ENCODE measurements at places on chromosomes 1 and 21.

GRCh38 chr1:173253046-173253445 is 45.9 kb upstream of the TNFSF4 start:
- DNase-seq: no peak

- no peak for DNase-seq
Observed at GRCh38 chr1:22819361-22819760, 108.7 kb downstream of the EPHB2 start.

DNA sequence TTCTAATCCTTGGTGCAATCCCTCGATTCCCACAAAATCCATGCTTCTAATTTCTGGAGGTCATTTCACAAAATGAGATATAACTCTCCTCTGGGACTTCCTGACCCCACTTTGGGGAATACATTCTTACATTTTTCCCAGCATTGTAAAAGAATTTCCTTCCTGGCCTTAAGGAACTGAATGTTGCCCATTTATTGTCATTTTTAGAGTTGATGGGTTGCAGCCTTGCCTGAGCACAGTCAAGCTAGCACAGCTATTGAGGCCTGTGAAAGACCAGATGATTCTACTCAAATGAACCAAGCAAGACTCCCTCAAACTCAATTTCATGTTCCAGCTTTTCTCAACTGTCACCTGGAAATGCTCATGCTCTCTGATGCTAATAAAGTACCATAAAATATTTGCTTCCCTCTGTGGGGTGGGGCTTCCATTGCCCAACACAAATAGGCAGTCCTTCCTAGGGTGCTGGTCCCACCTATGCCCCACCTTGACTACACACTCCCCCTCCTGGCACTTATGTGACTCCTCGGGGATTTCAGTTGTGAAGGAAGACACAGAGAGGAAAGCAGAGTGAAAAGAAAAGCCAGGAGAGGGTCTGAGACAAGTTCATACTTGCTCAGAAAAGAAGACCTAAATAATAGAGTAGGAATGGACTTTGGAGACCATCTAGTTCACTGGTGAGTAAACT is 24.0 kb upstream of the CDC7 start:
- DNase-seq: no peak

GRCh38 chr1:218755128-218755527 is 410.0 kb downstream of the TGFB2 start:
- DNase-seq: no peak

GRCh38 chr1:38489844-38490270 is 369.7 kb downstream of the RRAGC start:
- DNase-seq: peak; percentile 18

- DNase-seq: no peak
Observed at GRCh38 chr1:54548389-54549044, 489 bp downstream of the ACOT11 start.

GRCh38 chr1:234745844-234746797 is 136.1 kb upstream of the IRF2BP2 start:
- DNase-seq: no peak

DNA sequence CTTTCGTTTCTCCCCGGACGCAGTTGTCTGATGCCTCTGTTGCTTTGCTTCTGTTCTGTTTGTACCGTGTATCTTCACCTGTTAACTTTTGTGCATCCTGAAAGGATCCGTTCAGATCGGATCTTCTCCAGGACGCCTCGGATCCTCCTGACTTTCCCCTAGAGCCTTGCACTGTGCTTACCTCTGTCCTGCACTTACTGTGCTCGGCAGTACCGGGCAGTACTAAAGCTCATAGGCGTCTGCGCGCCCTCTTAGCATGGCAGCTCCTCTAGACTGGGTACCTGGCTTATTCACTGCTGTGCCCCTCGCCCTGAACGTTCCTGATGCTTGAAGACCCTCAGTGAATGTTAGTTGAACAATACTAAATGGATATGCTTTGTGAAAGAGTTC is 934 bp downstream of the SCP2 start:
- no peak for DNase-seq

- no peak for DNase-seq
Observed at GRCh38 chr1:204867666-204868339, 2.9 kb upstream of the NFASC start.

DNA sequence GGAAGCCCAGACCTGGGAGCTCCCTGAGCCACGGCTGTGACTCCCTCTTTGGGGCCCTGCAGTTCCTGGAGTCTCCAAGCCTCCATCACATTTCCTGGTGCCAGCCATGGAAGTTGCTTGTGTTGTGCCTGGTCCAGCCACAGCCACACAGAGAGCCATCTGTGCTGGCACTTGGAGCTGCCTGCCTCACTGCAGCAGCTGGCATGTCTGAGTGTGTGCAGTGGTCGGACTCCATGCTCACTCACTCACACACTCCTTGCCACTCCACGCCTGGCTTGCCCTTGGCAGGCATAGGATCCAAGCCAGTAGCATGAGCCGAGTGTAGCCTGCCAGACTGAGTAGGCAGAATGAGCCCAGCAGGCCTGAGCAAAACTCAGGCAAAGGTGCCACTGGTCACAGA is 516.3 kb upstream of the BEND5 start:
- DNase-seq: no peak

- DNase-seq: no peak
Observed at GRCh38 chr1:117026361-117026760, 24.8 kb downstream of the CD101 start.

- DNase-seq: no peak
Observed at GRCh38 chr1:111894497-111894896, 95.0 kb downstream of the KCND3 start.

DNA sequence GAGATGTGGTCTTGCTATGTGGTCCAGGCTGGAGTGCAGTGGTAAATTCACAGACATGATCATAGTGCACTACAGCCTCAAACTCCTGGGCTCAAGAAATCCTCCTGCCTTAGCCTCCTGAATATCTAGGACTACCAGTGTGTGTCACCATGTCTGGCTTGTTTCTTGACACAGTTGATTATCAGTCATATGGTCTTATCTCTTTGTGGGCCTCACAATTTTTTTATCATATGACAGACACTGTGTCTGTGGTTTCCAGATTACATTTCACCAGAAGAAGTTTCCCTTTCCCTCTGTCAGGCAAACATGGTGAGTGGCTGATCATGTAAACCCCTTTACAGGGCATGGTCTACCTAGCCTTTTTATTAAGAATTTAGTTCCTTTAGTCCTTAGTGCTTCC is 96.1 kb downstream of the HFM1 start:
- DNase-seq: no peak

GRCh38 chr1:98364544-98364943 is 297.0 kb upstream of the SNX7 start:
- DNase-seq: no peak

DNA sequence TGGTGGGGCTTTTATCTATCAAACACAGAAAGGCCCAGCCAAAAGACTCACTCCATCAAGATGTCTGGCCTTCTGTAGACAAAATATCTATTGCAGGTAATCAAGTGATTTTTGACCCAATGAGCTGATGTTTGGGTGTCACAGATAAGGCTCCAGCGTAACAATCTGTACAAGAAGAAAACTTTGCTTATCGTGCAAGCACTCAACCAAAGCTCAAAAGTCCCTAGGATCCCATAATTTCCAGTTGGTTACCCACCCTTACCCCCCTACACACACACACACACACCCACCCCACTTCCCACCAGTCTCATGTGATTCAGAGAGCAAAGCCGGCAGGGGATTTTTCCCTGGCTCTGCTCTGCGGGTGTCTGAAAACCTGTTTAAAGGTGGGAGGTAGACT is 5.8 kb downstream of the ITPKB start:
- DNase-seq: no peak

DNA sequence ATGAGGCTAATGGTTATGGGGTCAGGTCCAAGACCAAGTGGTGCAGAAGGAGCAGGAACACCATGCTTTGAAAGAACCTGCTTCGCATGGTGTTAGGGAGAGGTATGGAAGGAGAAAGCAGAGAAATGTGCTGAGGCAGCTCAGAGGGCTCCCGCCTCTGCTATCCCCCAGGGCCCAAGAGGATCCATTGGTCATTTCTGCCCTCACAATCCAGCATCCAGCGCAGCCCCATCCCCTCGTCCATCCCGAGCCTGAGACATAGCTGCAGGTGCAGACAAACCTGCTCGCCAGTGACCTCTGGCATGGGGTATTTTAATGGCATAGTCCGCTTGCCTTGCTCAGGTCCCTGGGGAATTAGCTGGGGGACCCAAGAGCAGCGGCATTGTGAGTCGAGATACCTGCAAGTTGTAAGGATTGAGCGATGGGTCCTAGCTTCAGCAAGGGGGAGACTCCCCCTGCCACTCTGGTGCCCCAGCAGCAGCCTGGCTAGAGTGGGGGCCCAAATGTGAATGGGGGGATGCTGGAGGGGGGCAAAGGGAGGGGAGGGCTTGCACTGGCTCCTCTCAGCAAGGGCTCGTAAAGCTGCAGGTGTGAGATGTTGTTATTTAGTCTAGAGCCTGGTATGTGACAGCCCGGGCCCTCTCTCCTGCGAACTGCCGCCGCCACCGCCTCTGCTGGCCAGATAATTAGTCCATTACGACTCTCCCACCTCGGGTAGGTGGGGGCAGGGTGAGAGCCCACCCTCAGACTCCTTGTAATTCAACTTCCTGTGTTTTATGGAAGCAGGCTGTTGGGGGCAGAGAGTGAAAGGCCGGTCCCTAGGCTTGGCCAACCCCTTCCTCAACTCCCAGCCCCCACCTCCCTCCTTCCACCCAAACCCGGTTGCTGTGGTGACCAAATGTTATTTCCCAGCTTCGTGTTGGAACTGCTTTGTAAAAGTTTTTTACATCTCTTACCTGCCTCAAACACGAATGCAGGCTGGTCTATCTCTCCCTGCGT is 118.8 kb downstream of the RNF220 start:
- DNase-seq: no peak

GRCh38 chr1:222045786-222046185 is 303.9 kb upstream of the DUSP10 start:
- DNase-seq: no peak

- no peak for DNase-seq
Observed at GRCh38 chr21:45045481-45045880, 28.9 kb upstream of the ADARB1 start.

DNA sequence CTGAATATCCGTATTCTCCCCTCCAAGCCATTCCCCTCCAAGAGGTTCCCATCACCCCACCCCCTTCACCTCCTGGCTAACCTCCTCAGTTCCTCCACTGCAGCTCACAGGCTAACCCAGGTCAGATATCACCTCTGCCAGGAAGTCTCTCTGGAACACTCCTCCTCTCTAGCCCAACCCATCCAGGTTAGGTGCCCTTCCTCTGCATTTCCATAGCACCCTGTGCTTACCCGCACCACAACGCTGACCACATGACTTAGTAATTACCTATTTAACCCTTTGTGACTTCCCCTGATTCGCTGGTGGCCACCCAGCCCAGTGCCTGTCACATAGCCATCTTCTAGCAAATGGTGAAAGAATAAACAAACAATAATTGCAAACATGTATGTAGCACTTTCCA is 49.5 kb upstream of the IFFO2 start:
- DNase-seq: no peak

- DNase-seq: no peak
Observed at GRCh38 chr21:33327326-33327725, 2.6 kb downstream of the IFNAR1 start.

Measured in CD4-positive, alpha-beta T cell treated with Interleukin-15 for 4 hours (primary cell).